Inflammatory macrophage (primary cell): ENCODE measurements at places on chromosomes 3 and 15.

GRCh38 chr3:10495003-10495402, 10.4 kb downstream of the ATP2B2 start:
- no peak for DNase-seq

- DNase-seq = peak; percentile 8
Observed at GRCh38 chr15:31605467-31605931, 278.9 kb downstream of the KLF13 start.

- DNase-seq = peak; percentile 49
Observed at GRCh38 chr3:186107215-186108105, 1.4 kb downstream of the ETV5 start.

- no peak for DNase-seq
Observed at GRCh38 chr3:21913791-21914190, 162.8 kb upstream of the ZNF385D start.

DNA sequence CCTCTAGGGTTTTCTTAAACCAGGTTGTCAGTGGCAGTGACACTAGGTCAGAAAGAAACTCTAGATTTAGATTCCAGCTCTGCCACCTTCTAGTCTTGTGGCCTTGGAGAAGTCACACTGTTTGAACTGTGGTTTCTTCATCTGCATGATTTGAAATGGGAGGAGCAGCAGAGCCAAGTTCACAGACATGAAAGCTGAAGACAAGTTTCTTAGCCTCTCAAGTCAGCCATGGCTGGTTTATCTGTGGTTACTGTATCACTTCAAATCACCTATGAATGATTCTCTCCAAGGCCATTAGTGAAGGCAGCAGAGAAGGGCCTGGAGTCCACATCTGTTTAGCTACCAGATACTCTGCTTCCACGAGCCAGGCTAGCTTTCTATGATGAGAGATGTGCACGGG, 15.6 kb downstream of the CLEC3B start:
- DNase-seq = peak; percentile 64

GRCh38 chr15:67025719-67026609, 39.4 kb upstream of the SMAD3 start:
- DNase-seq = no peak

- no peak for DNase-seq
Observed at GRCh38 chr3:103966749-103967148, 1400.0 kb upstream of the ALCAM start.

DNA sequence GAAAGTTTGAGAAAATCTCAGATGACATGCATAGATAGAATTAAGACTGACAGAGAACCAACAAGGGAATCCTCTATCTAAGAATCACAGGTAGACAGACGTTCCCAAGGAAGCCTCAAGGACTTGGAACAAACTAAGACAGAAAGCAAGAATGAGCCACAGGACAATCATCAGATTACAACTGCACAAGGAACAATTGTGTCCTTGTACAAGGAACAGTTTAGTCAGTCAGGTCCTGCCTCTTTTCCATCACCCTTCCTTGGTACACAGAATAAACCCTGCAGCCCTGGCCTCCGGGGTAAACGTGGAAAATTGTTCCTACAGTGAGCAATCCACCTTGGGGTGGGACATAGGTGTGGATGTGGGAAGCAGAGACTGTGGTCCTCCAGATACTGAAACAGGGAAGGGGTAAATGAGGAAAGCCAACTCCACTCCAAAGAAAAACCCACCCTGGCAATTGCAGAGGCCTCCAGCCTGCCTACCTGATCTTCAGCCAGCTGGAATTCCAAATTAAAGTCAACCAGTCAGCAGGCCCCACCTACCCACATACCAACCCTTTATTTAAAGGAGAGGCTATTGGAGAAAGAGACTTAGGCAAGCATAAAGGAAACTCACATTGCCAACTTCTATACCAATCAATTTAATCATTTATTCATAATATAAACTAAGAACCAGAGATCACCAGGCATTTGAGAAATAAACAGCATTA, 73.4 kb downstream of the ULK4 start:
- DNase-seq = no peak

- DNase-seq = peak; percentile 48
Observed at GRCh38 chr15:50576166-50576565, 29.7 kb upstream of the USP50 start.

DNA sequence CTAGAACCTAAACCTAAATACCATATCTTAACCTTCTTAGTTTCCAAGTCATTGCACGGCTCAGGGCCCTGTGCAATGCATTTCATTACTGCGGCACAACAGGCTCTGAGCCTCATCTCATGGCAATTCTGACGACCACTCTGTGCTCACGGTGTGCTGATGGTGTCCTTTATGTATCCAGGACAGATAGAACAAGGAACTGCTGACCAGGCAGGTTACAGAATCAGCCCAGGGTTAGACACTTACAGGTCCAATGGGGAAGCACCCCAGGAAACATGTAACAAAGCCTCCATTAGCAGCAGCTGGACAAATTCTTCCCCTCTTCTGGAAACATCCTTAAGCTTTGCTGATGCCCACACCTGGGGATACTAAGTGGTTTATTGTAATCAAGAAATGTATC, 91.9 kb upstream of the NSMCE3 start:
- no peak for DNase-seq

DNA sequence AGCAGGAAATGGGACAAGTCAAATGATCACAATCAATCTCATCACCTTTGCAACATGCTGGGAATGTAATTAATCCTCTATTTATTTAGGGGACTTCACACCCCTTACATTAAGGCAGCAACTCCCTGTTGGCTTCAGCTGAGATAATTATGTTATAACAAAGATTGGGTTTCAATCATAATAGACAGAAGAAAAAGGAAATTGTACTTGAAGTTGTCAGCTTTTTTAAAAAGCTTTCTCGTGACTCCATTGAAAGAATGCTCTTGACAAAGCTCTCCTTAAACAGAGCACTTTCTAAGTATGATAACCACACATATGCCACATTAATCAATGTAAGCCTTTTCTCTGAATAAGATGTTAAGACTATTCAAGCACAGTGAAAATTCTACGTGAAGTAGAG, 65.7 kb downstream of the SHQ1 start:
- DNase-seq = no peak

DNA sequence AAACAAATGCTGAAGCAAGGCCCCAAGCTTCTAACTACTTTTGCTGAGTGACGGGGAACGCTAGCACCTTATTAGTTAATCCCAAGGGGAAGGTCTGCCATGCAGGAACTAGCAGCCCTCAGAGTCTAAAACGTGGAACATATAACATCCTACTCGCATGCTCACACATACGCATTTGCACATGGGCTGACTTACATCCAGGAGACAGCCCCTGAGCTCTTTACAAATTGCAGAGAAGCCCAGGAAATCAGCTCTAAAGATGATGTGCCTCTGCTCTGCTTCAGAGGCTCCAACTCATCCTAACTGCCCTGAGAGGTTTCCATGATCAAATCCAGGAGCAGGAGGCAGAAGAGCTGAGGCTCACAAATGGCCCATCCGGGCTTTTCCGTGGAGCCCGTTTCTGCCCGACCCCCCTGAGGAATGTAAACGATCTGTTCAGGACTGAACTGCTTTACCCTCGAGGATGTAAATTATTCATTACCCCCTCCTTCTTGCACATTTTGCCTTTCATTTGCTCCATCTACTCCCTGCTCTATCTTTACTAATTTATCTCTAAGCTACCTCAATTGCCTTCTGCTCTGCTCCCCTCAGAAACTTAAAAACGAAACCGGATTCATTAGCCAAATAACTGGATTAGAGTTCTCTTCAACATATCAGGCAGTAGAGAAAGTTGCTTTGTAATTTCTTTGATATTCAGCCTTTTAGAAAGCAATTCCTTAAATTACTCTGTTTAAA, 141.9 kb upstream of the CCDC54 start:
- DNase-seq = no peak

GRCh38 chr15:82315519-82316246, 33.6 kb downstream of the GOLGA6L10 start:
- DNase-seq = no peak

GRCh38 chr3:181533811-181534210, 177.9 kb upstream of the SOX2 start:
- no peak for DNase-seq

- DNase-seq = peak; percentile 95
Observed at GRCh38 chr15:33194704-33195670, at the start of gene FMN1. FMN1 (minus strand) TSS chr15:33194714; CDS start chr15:33154914, 39,800 bp downstream.

DNA sequence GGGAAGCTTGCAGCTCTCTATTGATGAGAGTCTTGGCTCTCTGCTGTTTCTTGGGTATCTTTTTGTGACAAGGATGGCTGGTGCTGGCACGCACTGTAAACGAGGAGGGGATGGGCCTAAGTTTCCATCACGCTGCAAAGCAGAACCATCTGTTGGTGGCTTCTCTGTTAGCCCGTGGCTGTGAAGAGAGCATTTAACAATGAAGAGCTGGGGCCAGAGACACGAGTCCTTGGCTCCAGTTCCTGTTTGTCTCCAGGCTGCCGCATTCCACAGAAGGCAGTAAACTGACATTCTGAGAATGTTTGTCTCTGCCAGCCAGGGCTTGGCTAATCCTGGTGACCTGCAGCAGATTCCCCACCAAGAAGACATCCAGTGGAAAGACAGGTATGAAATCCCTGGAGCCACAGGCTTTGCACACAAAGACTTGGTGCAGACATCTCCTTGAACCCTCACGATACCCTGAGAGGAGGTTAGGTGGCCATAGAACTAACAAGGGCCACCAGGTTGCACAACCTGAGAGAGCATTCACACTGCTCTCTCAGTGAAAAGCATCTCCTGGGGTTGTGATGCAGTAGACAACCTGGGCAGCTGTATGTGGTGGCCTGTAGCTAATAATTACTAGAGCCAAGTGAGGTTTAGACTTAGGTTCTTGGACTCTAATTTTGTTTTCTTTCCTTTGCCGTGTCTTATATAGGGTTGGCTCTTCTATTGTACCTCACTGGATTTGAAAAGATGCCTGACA, 130.9 kb downstream of the ASB7 start:
- DNase-seq = no peak

GRCh38 chr3:71148455-71149060, 435.0 kb downstream of the FOXP1 start:
- DNase-seq = no peak

DNA sequence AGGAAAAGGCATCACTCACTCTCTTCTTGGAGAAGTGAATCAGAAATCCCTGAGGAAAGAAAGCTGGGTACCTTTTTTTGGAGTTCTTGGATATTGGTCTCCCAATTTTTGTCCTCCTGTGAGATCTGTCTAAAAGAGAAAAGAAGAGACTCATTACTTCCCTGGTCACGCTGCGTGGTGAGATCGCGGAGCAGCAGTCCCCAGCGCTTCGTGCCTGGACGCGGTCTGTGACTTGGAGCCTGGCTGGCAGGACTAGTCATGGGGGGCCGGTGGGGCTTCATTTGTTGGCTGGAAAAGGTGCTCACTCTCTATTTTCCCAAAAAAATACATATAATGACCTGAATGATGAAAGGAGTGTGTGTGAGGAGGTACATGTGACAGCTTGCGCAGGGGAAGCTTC, 144.0 kb downstream of the OCA2 start:
- no peak for DNase-seq

DNA sequence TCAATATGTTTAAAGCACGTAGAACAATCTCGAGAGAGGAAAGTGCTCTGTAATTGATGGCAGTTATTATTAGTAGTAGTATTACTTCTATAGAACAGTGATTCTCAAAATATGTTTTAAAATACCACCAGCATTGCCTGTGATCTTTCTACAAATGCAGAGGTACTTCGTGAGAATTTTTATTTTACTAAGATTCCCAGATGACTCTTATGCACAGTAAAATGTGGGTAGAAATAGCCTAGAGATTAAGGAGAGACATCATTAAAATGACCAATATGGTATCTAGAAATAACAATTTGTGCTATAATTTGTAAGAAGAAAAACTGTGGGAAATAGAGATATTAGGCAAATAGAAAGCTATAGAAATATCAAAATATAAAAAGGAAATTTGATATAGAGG, 157.9 kb downstream of the SUCNR1 start:
- DNase-seq = no peak

- DNase-seq = peak; percentile 87
Observed at GRCh38 chr3:45075821-45076625, 49.9 kb downstream of the CLEC3B start.

DNA sequence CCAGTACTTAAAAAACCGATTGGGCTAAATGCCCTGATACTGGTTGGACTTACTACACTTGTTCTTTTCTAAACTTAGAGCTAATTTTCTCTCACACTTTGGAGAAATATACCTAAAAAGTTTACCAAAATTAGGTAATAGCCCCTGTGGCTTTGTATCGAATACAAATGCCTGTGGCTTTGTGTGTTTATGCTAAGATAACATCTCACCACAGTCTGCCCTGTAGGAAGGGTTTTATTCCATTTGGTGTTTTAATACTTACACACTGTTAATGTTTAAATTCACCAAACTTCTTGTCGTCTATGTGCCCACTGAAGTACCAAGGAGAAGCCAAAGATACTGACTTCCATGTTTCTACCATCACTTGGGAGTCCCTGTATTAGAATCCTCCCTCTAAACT, 66.4 kb downstream of the BCHE start:
- DNase-seq = no peak

DNA sequence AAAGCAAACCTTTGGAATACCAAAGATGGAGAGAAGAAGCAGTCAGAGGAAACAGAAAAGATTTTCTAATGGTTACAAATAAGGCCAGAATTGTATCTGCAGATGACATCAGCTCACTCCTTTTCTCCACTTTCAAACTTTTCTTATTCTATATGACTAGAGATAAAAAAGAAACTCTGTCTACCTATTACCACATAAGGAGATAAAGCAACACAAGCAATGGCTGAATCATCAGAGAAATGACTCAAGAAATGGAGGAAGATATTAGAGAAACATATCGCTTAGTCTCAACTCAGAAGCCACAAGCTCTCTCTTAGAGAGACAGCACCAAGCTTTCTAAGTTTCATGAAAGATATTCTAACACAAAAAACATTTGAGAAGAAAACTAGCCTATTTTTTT, 784.0 kb downstream of the ZPLD1 start:
- no peak for DNase-seq

- DNase-seq = no peak
Observed at GRCh38 chr3:187858041-187858440, 112.8 kb upstream of the BCL6 start.

DNA sequence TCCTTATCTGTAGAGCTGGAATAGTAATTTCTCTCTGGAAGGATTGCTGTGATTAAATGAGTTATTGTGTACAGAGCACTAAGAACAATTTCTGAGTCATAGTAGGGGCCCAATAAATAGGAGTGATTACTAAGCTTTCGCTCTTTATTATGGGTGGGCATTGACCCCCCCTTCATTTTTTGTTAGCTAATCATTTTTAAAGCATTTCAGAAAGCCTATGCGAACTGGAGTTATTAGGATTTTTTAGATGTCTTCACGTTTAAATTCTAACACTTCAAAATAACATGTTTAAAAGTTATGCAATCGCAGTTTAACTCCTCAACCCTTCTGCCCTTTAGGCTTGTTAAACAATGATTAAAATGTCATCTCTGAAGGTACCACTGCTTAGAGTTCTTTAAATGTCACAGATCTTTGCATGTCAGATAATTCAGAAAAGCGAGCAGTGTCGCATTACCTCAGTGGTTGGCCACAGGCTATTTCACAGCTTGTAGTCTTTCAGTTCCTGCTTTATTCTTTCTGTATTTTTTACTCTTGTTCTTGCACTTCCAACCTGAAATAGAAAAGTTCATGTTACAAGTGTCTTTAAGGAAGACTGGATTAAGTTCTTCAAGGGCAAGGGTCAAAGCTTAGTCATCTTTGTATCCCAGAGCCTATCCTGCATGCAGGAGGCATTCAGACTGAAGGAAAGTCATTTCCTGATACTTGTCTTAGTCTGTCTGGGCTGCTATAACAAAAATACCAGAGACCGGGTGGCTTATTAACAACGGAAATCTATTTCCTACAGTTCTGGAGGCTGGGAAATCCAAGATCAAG, 102.9 kb downstream of the FNDC3B start:
- peak; percentile 31 for DNase-seq

GRCh38 chr15:37097144-37097919, 3.0 kb downstream of the MEIS2 start:
- no peak for DNase-seq
